ENCODE measurements at places on chromosomes 2 and 18.

- DNase-seq, result no peak
These were observed 73.5 kb downstream of the MGAT5 start for GRCh38 chr2:134327367-134327766.

GRCh38 chr2:111025288-111025687 is 95.4 kb upstream of the BCL2L11 start:
- DNase-seq, result no peak

DNA sequence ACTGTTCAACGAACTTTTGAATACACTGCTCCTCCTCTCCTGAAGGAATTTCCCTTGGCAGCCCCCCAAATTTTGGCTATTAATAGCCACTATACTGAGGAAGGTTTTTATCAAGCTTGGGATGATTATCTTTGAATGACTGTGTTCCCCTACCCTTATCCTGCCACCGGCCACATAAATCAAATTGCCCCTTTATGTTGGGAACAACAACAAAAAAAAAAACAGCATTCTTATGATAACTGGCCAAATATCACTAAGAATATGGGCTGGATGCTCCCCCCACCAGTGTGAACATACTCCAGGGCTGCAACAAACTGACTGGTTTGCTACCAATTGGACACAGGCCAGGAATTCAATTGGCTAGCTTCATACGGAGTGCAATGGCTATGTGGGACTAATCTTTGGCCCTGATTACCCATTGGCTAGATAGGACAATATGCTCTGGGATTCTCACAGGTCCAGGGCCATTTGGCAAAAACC is 20.6 kb downstream of the DUSP11 start:
- no peak for DNase-seq

GRCh38 chr18:36534154-36534688 is 236.7 kb downstream of the FHOD3 start:
- DNase-seq, result no peak

- DNase-seq, result no peak
These were observed 196.1 kb upstream of the MYT1L start for GRCh38 chr2:2527148-2527547.

- DNase-seq, result no peak
These were observed 204.8 kb upstream of the GALNT5 start for GRCh38 chr2:157052685-157053224.

DNA sequence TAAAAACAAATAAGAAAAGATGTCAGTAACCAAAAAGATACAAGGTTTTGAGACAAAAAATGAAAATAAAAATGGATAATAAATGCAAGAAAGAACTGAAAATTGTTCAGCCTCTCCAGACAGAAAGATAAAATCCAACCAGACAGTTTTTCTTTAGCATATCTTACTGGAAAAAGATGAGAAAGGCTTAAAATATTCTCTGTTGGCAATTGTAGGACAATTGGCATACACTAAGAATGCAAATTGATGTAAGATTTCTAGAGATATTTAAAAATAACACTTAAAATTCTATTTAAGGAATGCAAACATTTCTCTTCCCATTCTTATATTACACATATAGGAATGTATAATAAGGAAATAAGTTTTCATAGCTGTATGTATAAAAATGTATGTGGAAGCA is 590.6 kb downstream of the DSC3 start:
- no peak for DNase-seq

GRCh38 chr18:68817584-68817983 is 19.7 kb downstream of the CCDC102B start:
- DNase-seq, result no peak

GRCh38 chr18:46329736-46330246 is 225.6 kb downstream of the HAUS1 start:
- DNase-seq, result no peak

DNA sequence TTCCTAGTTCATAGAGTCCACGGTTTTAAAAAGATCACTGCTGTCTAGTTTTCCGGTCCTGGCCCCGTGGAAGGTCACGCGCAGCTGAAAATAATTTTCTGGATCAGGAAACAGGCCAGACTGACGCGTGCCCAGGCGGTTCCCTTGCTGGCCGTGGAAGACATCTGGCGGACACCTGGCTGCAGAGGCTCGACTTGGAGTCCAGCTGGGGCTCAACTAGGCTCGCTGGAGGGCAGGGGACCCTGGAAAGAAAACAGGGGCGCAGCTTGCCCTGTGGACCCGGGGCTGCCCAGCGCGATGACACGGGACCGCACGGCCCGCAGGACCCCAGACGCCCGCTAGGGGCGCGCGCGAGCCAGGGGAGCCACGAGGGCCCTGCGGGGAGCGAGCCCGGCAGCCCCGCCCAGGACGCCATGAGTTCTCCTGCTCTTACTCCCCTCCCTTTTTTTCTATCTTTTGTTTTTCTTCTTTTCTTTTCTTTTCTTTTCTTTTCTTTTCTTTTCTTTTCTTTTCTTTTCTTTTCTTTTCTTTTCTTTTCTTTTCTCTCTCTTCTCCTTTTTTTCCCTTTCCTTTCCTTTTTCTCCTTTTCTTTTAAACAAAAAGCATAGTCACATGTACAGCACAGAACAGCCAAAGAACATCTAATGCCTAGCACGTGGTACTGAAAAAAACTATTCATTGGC is 43.2 kb upstream of the UBE2F start:
- DNase-seq, result peak; percentile 73

DNA sequence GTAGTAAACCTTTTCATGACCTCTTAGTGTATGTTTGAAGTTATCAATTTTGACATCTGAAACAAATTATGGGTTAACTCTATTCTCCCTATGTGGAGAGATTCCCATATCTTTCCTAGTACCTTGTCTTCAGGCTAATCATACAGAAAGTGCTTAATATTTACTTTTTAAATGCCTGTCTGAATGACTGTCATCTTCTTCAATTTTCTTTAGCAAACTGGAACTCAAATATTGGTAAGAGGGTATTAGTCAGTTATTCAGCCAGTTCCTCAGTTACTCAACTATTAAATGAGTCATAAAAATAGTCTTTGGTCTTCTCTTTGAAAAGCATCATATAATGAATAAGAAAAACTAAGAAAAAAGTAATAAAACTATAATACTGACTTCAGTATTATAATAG is 1038.0 kb upstream of the PIK3C3 start:
- DNase-seq, result no peak

GRCh38 chr2:111654829-111655228 is 229.2 kb downstream of the ANAPC1 start:
- no peak for DNase-seq

DNA sequence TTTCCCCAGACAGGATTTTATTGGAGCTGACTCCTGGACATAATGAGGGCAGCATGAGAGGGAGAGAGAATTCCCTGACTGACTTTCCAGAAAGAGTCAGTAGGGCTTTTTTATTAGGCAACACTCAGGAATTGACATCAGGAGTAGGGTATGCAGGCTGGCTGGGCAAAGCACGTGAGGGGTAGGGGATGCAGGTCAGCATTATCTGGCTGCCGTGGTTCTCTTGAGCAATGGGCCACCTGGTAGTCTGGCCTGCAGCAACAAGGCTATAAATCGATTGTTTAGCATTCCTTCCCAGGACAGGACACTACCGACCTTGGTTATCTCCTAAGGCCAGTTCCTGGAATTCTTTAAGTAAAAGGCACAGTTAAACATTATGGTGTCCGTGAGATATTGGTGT is 160.8 kb upstream of the AGAP1 start:
- no peak for DNase-seq

GRCh38 chr18:27871726-27872125 is 305.2 kb downstream of the CDH2 start:
- no peak for DNase-seq

DNA sequence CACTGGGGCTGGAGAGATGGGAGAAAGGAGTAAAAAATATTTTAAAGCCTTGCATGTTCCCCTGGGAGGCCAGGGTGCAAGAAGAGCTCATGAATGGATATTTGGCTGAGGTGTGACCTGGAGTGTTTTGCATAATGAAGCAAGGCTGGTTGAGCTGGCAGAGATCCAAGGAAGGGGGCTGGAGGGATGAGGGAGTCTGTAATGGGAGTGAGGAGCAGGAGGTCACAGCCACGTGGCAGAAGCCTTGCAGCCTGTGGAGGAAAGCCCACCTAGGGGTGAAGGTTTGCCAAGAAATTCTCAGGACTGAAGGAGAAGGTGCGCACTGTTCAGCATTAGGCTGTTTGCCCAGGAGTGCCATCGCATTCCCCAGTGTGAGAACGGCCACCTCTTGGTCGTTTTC is 40.3 kb upstream of the ATP8B1 start:
- no peak for DNase-seq

All from stimulated activated naive CD4-positive, alpha-beta T cell treated with Interleukin-2 at 50 U/mL for 16 hours (primary cell).